ENCODE measurements at places on chromosomes 7 and 10. TPM values are rescaled to one million over a fixed set of nuclear protein-coding genes. Genes with fewer than 3 reads are reported as not detected.

GRCh38 chr10:97607095-97607636 lies 17.6 kb downstream of the C10orf62 start:
- no peak for DNase-seq

DNA sequence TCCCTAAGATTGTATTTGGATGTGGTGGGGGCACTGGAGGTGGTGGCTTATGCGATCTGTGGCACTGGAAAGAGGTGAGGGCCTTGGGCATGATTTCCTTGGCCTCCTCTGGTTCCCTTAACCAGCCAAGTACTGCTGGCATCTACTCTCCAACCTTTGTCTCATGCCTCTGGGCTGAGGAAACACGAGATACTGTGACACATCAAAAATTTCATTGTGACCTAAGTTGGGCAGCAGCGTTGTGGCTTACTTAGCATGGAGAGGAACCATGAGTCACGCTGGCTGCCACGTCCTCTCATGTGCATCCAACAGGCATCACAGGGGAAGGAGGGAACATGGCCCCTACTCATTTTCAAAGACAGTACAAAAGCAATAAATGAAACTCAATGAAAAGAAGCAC lies 29.7 kb upstream of the GSDME start:
- peak; percentile 61 for DNase-seq

DNA sequence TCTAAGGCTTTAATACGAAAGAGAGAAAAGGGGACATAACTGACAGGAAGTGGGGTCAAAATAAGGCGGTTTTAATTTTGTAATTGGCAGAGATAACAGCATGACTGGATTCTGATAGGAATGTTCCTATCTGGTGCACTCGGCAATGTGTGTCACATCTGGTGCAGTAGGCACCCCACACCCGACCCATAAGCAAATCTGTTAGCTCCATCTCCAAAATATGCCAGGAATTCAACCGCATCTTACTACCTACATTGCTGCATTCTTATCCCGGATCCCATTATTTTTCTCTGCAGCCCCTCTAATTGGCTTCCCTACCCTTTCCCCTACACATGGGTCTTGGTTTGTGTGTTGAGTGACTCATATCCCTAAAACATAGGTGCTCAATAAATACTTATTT lies 19.1 kb upstream of the GALNT11 start:
- no peak for DNase-seq

DNA sequence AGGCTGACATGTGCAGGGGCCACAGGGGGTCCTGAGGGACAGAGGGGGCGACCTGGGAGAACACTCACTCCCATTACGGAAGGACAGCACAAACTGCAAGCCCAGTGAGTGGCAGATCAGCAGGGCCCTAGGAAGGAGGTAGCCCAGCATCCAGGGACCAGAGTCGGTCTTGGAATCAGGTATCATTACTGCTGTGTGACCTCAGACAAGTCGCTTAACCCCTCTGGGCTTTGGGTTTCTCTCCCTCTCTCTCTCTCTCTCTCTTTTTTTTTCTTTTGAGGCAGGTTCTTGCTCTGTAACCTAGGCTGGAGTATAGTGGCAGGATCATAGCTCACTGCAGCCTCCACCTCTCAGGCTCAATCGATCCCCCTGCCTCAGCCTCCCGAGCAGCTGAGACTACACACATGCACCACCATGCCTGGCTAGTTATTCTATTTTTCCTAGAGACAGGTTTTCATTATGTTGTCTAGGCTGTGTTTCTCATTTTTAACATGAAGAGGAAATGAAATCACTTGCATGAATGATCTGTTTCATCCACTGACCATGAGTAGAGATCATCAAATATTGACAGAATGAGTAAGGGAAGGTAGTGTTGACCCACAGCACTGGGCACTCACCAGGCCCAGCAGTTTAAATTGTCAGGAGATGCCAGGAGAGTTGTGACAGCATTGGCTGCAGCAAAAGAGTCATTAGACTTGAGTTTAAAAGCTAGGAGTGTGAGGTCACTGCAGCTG lies 49.4 kb downstream of the BUB3 start:
- DNase-seq, result no peak

- DNase-seq, result no peak
Observed at GRCh38 chr10:46546591-46547540, 9.6 kb downstream of the GPRIN2 start.

- no peak for DNase-seq
Observed at GRCh38 chr10:61487506-61487905, 34.3 kb upstream of the TMEM26 start.

DNA sequence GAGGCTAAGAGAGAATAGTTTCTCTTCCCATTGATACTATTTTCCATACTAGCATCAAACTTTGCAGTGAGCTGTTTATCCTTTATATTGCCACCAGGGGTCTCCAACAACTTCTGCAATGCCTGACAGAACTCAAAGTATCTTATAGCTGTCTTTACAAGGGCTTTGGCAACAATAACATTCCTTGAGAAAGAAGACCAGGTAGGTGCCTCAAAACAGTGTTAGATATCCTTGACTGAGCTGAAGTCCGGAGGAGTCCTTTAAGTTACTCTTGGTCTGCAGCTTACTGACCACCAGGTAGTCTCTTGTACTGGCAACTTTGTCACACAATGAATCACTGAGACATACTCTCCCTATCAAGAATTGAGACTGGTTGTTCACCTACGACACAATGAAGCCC lies 30.0 kb upstream of the TES start:
- DNase-seq, result peak; percentile 21

DNA sequence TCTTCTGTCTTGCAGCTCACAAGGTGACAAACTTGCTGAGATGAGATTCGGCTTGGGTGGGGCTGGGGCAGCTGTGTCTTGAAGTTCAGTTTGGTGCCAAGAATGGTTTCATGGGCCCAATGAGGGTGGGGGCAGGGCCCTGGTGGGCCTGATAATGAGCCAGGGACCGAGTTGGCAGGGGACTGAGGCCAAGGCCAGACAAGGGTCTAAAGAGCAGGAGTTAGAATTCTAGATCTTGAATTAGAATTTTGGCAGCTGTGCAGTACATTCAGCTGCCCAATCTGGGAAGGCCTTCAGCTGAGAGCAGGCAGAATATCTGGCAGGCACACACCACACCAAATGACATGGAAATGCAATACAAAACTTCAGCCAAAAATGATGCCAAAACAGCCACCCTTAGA lies 1.5 kb upstream of the JAZF1 start:
- no peak for DNase-seq

DNA sequence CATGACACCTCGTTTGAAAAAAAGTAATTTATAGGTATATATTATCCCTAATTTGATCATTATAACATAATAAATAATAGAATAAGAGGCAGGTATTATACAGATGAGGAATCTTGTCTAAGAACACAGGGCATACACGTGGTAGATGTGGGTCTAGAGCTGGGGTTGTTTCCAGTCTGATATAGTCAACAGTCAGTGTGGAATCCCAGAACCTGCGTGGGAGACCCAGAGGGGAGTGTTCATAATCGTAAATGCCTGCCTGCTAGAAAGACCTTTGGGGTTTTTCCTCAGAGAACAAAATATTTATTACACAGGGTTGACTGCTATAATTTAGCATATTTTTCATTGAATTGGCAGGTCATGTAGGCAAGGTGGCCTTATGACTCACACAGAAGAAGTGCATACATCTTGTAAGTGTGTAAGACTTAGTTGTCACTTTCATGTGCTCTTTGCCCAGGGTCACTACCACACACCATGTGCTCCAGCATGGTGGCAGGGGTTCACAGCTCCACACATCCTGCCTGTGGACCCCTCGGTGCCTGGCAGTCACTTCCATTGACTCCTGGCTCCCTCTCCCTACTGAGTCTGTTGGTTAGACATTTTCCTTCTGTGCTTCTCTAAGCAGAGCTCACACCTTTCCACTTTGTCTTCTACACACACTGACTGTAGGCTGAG lies 94.9 kb upstream of the IKZF1 start:
- DNase-seq, result peak; percentile 69

- DNase-seq, result no peak
Observed at GRCh38 chr7:132941428-132941827, 140.5 kb downstream of the CHCHD3 start.

- no peak for DNase-seq
Observed at GRCh38 chr10:71965623-71966022, 1.4 kb downstream of the CHST3 start.

DNA sequence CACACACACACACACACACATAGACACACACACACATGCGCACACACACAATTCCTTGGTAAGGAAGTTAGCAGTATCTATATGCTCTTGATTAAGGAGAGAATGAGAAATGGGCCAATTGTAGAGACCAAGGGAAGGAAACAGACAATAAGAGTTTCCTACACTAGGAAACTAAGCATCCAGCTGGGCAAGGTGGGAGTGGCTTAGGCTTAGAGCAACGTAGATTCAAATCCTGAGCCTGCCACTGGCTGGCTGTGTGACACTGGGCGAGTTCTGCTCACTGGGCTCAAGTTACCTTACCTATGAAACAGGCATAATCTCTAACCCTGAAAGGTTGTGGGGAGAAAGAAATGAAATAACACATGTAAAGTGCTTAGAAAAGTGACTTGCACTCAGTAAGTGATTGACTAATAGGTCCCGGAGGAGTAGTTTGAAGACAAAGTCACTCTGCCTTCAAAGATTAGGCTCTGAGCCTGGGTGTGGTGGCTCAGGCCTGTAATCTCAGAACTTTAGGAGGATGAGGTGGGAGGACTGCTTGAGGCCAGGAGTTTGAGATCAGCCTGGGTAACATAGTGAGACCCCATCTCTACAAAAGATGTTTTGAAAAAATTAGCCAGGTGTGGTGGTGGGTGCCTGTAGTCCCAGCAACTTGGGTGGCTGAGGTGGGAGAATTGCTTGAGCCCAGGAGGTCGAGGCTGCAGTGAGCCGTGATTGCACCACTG lies 701.4 kb downstream of the PARD3 start:
- no peak for DNase-seq

DNA sequence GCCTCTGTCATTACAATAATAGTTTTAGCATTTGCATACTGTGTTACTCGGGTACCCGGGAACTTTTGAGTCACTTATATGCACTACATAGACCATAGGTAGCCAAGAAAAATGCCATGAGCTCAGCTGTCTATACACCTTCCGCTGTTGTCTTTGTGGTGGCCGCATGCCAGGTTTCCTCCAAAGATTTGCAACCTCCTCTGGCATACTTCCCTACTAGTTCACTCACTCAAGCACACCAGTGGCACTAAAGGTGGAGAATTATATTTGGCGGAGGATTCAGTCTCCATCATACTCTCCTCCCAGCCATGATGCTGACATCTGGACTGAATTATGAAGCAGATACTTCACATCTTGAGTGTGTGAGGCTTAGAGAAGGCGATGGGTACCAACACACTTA lies 35.6 kb upstream of the GRB10 start:
- DNase-seq, result no peak

DNA sequence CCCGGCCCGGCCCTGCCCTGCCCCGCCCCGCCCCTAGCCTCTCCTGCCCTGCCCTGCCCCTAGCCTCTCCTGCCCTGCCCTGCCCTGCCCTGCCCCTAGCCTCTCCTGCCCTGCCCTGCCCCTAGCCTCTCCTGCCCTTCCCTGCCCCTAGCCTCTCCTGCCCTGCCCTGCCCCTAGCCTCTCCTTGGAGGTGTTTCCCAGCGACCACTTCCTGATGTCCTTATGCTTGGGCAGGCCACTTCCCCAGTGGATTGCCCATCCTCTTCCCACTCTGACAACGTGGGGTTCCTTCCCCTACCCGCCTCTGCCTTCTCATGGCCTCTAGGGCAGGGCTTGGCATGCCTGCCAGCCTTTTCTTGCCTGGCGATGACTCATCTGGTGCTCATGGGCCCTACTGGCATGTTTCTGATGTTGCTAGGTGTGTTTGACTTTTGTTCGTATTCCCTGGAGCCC lies 21.2 kb downstream of the PRXL2A start:
- DNase-seq, result peak; percentile 36

- no peak for DNase-seq
Observed at GRCh38 chr10:6130848-6131470, 42.1 kb downstream of the RBM17 start.

- DNase-seq, result no peak
Observed at GRCh38 chr7:96740130-96740529, 30.5 kb upstream of the SEM1 start.

- DNase-seq, result peak; percentile 88
Observed at GRCh38 chr7:3092468-3092867, 48.8 kb upstream of the CARD11 start.

- no peak for DNase-seq
Observed at GRCh38 chr7:41584746-41585145, 118.1 kb downstream of the INHBA start.

- no peak for DNase-seq
Observed at GRCh38 chr10:51617576-51618235, 81.7 kb downstream of the CSTF2T start.

DNA sequence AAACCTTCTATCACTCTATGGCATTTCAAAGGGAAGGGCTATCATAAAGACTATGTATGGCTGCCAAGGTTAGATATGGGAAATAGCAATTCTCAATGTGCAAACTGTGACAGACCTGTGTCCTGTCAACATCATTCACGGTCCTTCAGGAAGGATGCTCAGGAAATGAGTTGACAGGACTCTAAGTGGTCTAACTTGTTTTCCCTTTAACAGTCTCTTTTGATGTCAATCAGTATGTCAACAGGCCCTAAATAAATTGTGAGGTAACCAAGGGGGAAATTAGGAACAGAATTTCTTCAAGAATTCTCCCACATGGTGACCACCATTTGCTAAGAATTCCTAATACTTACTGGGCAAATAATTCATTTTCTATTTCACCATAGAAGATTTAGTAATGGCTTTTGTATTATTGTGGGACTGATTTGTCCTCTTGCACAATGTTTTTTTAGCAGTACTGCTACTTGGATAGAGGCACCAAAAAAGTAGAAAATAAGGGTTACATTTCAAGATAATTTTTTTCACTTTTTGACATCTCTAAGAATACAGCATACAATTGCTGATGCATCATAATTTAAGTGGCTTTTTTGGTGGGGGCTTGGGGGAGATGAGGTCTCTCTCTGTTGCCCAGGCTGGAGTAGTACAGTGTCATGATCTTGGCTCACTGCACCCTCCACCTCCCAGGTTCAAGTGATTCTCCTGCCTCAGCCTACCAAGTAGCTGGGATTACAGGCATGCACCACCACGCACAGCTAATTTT lies 275.8 kb downstream of the CACNA2D1 start:
- no peak for DNase-seq

- DNase-seq, result no peak
Observed at GRCh38 chr7:21867816-21868575, 77.7 kb downstream of the CDCA7L start.

GRCh38 chr10:122293156-122293960 lies 22.3 kb downstream of the BTBD16 start:
- peak; percentile 20 for DNase-seq

- peak; percentile 76 for DNase-seq
Observed at GRCh38 chr7:108442039-108442568, 14.1 kb downstream of the NRCAM start.

The TMEM209 gene
- 57.0 TPM for total RNA-seq

The SORCS1 gene
- not detected for total RNA-seq

Measured in activated CD4-positive, alpha-beta T cell treated with anti-CD3 and anti-CD28 coated beads for 36 hours (primary cell).